EH (cell line): ENCODE measurements at places on chromosomes 2 and 18.
A peak's percentile ranks its signal among the peaks of the same experiment; 100 is the strongest.

DNA sequence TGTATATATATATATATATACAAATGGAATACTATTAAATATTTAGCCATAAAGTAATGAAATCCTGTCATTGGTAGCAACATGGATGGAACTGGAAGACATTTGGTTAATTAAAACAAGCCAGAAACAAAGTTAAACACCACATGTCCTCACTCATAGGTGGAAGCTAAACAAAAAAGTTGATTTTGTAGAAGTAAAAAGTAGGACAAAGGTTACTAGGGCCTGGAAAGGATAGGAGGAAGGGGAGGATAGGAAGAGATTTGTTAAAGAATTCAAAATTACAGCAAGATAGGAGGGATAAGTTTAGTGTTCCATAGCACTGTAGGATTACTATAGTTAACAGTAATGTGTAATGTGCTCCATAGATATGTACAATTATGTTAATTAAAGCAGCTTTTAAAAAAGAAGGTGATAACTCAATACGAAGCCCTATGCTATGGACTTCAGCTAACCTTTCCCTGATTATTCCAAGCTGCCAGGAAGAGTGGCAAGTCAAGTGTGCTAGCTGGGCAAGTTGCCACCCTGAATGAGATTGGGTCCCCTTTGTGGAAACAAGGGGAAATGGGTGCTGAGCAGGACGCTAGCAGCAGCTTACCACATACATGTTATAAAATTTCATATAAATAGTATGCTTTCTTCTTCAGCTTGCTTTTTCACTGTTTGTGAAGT lies 12.3 kb downstream of the MERTK start:
- DNase-seq: no peak

DNA sequence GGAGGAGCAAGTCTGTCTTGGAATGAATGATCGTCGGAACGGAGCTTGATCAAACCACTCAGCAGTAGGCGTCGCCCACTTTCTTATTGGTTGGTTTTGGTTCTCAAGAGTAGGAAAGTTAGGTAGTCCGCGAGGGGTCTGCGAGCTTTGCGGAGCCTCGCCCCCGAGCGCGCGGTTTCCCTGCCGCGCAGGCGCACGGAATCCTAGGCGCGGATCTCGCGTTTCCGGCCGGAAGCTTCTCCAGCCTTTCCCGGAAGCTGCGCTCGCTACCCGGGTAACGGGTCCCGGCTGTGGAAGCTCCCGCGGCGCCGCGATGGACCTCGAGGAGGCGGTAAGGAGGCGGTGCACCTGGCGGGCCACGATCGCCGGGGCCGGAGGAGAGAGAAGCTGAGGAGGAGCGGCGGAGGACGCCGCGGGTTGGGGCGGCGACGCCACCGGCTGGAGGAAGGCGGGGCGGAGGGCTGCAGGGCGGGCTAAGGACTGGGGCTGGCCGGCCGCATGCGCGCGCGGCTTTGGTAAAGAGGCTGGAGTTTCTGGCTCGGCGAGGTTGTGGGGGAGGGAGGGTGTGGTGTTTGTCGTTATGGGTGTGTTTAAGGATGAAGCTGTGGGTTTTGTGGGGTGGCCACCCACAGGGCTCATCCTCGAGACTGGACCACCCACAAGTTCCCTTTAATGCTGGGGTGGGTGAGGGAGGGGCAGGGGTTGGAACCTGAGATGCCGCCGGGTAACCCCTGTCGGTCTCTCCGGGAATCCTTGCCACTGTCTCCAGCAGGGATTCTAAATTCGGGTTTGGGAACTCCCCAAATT lies at the start of gene TAF1B:
Gene TAF1B, plus strand, starts transcription at position 246 of the 807 bp plus-strand sequence. Its CDS starts 68 bp downstream, at position 314.
- DNase-seq: peak; percentile 91

DNA sequence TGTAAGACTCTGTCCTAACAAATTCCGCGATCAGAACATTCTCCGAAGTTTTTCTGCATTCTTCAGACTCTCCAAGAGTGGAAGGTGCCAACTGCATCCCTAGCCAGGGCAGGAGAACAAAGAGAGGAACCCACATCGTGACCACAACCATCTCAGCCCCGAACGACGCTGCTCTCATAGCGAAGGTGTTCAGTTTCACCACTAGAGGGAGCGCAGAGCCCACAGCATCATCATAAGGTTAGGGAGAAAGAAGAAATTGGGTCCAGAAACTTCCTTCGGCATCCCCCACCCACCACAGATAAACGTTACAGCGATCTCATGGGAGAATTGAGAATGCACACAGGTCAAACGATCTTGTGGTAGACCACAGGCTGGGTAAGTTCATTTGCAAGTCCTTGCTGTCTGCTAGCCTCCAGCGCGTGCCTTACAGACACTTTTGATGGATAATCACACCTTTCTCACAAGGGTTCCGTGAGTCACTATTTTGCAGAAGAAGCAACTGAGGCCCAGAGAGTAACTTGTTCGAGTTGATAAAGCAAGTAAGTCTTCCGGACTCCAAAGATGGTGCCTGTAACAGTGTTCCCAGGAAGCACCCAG lies 53.7 kb upstream of the ARL4C start:
- DNase-seq: peak; percentile 81

GRCh38 chr18:9762526-9762925 lies 54.4 kb downstream of the RAB31 start:
- no peak for DNase-seq

- no peak for DNase-seq
Measured at GRCh38 chr2:7880126-7880525, 801.7 kb upstream of the ID2 start.

DNA sequence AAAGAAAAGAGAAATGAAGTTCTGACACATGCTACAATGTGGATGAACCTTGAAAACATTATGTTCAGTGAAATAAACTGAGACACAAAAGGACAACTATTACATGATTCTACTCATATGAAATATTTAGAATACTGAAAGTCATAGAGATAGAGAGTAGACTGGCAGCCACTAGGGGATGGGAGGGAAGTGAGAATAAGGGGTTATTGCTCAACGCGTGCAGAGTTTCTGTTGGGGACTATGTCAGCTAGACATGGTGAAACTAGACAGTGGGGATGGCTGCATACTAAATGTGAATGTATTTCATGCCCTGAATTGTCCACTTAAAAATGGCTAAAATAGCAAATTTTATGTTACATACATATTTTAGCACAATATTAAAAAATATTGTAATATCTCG lies 108.7 kb upstream of the ATL2 start:
- DNase-seq: no peak

DNA sequence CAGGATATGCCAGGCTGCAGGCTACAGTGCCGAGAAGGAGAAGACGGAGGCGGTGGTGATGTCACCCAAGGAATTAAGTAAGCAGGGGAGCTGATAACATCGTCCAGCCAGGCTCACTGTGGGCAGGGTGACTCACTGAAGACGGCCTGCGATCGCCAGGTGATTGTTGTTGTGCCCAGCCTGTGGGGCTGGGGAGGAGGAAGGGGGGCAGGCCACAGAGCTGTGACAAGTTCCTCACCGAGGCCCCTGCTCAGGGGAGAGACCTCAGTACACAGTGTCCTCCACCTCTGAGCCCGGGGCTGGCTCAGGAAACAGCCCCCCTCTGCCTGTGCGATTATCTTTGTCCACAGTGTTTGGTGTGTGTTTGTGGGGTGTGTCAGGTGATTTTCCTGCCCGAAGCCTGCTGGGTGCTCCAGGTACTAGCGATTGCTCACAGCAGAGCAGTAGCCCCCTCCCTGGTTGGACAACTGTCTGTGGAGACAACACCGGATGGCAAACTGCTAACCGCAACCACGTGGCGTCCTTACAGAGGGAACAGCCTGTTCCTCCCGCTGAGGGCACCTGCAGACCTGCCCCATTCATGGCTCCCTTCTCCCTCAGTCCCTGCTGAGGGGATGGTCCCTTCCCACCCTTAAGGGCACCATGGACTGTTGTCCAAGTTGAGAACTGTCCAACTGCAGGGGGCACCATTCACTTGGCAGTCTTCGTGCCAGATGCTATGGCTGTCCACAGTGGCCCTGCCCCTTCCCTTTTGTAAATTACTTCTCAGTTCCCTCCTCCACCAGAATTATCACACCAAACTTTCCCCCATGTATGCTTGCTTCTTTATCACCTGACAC lies 95.1 kb downstream of the ZFP36L2 start:
- peak; percentile 92 for DNase-seq

DNA sequence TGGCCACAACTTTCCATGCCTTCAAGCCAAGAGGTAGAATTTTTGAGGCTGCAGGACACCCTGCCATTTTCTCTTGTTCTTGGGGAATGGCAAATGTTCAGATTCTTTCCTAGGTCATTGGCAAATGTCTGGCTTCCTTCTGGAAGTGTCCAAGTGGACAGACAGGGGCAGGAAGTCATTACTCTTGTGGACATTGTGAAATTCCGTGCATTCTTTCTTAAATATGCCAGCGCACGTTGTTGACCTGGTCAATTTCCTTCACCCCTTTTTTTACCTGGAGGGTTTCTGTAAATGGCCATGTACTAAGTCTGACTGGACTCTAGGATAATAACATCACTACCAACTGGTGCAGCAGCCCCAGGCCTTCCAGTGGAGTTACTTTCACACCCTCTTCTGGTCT lies 13.9 kb downstream of the ASB18 start:
- DNase-seq: peak; percentile 4

- no peak for DNase-seq
Measured at GRCh38 chr18:63617915-63618234, 26.2 kb downstream of the SERPINB4 start.

- DNase-seq: peak; percentile 12
Measured at GRCh38 chr2:144671695-144672455, 152.0 kb upstream of the ZEB2 start.

DNA sequence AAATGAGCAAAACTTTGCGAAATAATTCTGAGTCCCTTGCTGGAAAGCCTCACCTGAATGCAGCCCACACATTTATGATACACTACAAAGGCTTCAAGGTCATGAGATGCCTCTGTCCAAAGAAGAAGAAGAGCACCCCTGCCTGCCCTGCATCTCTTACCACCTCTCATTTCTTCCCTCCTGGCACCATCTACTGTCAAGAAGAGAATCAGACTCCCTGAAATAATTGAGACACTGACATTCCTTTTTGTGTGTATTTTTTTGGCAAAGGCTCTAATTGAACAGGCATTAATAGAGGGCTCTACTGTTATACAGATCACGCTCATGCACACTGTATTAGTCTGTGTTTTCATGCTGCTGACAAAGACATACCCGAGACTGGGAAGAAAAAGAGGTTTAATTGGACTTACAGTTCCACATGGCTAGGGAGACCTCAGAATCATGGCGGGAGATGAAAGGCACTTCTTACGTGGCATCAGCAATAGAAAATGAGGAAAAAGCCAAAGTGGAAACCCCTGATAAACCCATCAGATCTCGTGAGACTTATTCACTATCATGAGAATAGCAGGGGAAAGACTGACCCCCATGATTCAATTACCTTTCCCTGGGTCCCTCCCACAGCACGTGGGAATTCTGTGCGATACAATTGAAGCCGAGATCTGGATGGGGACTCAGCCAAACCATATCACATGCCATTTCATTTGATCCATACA lies 176.3 kb downstream of the ALPK2 start:
- no peak for DNase-seq

GRCh38 chr2:33184041-33184440 lies 237.3 kb downstream of the LTBP1 start:
- no peak for DNase-seq

- DNase-seq: no peak
Measured at GRCh38 chr2:1421731-1422130, 8.5 kb downstream of the TPO start.

GRCh38 chr2:109301746-109302145 lies 172.7 kb downstream of the SH3RF3 start:
- DNase-seq: no peak
